ENCODE measurements at places on chromosomes 6 and 20. TPM values are rescaled to one million over a fixed set of nuclear protein-coding genes. Genes with fewer than 3 reads are reported as not detected.
A peak's percentile ranks its signal among the peaks of the same experiment; 100 is the strongest.

DNA sequence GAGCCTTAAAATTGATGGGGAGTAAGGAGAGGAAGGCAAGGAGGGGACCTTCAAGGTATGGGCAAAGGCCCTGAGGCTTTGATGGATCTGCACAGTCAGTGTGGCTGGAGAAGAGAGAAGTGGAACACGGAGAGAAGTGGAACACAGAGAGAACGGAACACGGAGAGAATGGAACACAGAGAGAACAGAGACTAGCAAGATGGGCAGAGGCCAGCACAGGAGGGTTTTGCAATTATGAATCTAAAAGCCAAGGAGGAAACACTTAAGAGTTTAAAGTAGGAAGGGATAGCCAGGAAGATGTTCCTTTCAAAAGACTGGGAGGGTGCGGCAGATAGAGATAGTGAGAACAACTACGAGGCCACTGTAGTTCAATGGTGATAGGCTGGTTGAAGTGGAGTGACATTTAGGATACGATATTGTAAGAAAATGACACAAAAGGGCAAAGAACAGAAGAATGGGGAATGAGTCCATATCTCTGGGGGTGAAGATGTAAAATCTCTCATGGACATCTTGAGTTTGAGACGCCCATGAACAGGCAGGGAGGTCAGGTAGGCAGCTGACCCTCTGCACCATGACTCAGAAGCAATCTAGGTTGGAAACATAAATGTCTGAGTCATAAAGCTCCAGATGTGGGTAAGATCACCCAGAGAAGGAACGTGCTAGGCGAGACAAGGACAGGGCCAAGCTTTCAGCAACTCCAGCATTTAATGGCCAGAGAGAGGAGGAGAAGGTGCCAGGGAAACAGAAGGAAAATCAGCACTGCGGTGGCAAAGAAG is 25.4 kb downstream of the ZMYND8 start:
- DNase-seq = no peak
- H3K27me3 ChIP-seq = no peaks in the 10 kb centered on the region
- H3K4me1 ChIP-seq = peaks cover 19% of the 10 kb centered on the region
- H3K4me3 ChIP-seq = no peak overlapping the region

DNA sequence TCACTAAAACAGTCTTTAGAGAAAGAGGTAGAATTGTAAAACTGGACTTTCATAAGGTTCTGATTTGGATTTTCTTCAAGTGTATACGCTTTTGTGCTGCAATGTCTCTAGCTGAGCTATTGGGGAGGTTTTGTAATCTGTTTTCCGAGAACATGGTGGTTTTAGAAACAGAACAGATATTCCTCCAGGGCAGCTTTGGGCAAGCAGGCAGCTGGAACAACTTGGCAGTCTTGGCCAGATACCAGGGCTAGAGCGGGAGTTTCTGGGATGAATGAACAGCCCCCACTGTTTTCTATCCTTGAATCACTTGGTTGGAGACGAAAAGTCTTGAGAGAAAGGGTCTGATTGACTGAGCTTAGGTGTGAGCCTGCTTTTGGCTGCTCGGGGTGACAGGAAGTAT is 17.1 kb upstream of the ARMC2 start:
- H3K36me3 ChIP-seq = no peaks in the 10 kb centered on the region
- no peaks in the 10 kb centered on the region for H3K4me1 ChIP-seq
- H3K4me3 ChIP-seq = no peak overlapping the region
- no peaks in the 10 kb centered on the region for H3K27me3 ChIP-seq
- DNase-seq = no peak
- no peak overlapping the region for H3K27ac ChIP-seq

DNA sequence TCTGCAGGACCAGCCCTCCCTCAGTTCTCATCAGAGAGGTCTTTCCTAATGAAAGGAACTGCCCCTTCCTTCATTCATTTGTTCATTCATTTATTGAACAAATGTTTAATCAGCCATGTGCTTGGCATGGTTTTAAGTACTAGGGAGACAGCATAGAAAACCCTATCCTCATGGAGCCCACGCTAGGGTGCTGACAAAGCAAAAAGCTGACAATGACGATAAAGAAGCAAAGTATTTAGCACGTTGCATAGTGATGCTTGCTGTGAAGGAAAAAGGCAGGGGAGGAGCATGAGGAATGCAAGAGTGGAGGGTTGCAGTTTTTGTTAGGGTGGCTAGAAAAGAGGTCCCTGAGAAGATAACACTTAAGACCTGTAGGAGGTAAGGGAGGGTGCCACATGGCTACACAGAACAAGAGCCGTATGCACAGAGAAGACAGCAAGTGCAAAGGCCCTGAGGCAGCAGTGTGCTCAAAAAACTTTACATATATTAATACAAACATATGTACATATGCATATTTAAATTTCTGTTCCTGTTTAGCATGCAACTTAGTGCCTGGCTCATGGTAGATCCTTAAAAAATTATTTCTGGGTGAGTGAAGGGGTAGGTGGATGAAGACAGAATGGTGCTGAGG is 98.9 kb downstream of the EYA2 start:
- no peak for DNase-seq
- no peaks in the 10 kb centered on the region for H3K4me1 ChIP-seq
- no peaks in the 10 kb centered on the region for H3K27me3 ChIP-seq
- H3K36me3 ChIP-seq = no peaks in the 10 kb centered on the region
- H3K4me3 ChIP-seq = no peak overlapping the region
- no peak overlapping the region for H3K27ac ChIP-seq

GRCh38 chr6:44253307-44254101 is 3.8 kb downstream of the SLC35B2 start:
- DNase-seq = no peak
- H3K27me3 ChIP-seq = no peaks in the 10 kb centered on the region
- H3K27ac ChIP-seq = no peak overlapping the region

DNA sequence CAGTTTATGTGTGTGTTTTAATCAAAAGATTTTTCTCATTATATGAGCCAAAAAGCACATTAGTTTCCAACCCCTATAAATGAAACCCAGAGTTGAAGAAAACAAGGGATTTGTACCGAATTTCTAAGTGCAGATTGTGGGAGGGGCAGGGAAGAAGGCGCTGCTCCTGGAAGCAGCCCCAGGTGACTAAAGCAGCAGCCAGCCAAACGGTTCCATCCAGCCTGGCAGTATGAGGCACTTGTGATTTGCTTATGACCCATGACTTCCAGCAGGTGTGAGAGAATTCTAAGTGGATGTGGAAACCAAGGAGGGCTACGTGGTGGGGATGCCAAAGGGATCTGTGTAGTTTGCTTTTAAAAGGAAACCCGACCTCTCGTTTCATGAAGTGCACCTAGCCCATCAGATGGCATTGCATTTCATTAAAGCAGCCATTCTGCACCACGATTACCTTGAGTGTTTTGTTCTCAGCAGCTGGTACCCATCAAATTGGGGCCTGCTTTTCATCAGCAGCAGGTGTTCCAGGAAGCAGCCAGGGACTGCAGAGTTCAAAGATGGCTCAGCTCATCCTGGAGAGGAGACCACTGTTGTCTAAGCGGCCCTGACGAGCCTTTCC is 79.1 kb downstream of the DTD1 start:
- H3K27ac ChIP-seq = no peak overlapping the region
- DNase-seq = peak; percentile 81
- peaks cover 5% of the 10 kb centered on the region for H3K4me1 ChIP-seq
- no peak overlapping the region for H3K4me3 ChIP-seq
- H3K27me3 ChIP-seq = no peaks in the 10 kb centered on the region
- no peaks in the 10 kb centered on the region for H3K36me3 ChIP-seq

DNA sequence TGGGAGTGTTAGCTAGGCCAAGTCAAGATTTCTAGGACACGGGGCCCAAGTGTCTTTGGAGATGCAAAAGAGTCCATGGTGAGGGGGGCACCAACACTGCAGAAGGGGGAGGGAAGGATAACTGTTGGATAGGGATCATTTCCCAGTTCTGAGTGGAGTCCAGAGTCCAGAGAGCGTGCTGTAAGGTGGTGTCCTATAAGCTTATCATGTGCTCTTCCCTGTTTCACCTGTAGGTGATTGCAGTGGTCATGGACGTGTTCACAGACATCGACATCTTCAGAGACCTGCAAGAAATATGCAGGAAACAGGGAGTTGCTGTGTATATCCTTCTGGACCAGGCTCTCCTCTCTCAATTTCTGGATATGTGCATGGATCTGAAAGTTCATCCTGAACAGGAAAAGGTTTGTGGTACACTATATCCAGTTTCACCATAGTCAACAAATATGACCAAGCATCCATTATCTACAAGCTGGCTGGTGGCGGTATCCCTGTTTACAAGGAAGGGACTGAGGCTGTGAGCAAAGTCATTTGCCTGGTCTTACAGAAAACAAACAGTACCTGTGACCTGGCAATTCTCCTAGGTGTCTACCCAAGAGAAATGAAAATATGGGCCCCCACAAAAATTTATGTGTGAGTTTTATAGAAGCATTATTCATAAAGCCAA is 15.6 kb downstream of the FAM83D start:
- no peak overlapping the region for H3K4me3 ChIP-seq
- no peak for DNase-seq
- peaks cover 5% of the 10 kb centered on the region for H3K4me1 ChIP-seq
- H3K27me3 ChIP-seq = no peaks in the 10 kb centered on the region

DNA sequence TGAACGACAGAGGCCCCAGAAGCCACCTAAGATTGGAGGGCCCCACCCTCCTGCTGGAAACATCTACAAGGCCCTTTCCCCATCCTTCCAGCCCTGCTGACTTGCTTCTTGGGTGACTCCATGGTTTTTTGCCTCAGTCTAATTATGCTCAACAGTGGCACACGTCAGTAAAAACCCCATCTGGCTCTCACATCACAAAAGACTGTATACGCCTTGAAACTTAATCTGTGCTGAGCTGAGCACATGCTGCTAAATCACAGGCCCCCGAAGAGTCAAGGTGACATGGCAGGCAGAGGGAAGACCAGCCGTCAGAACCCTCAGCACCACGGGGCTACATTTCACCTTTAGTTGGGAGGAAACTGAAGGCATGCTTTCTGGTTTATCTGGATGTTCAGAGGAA is 323.1 kb downstream of the CDH26 start:
- H3K27me3 ChIP-seq = no peaks in the 10 kb centered on the region
- H3K36me3 ChIP-seq = no peaks in the 10 kb centered on the region
- no peak for DNase-seq
- H3K4me1 ChIP-seq = no peaks in the 10 kb centered on the region

APMAP gene
- total RNA-seq = 90.9 TPM

GMPR gene
- 51.4 TPM for total RNA-seq

VSTM2L gene
- 4.1 TPM for total RNA-seq
